ENCODE measurements at places on chromosomes 11 and 22.

DNA sequence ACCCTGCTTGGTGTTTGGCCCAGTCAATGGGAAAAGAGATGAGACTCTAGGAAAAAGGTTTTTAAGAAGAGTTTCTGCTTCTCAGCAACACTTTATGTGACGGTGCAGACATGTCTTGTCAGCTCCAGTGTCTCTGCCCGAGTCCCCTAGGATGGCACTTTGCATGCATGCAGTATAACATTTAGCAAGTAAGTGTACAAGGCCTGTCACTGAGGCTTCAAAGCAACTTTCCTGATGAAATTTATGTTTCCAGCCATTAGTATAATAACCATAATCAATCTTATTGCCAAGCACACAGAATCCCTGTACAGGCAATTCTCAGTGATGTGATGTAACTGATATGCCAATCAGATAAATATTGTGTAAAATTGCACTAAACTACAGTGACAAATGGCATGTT is 248.1 kb upstream of the PLET1 start:
- DNase-seq, result no peak

DNA sequence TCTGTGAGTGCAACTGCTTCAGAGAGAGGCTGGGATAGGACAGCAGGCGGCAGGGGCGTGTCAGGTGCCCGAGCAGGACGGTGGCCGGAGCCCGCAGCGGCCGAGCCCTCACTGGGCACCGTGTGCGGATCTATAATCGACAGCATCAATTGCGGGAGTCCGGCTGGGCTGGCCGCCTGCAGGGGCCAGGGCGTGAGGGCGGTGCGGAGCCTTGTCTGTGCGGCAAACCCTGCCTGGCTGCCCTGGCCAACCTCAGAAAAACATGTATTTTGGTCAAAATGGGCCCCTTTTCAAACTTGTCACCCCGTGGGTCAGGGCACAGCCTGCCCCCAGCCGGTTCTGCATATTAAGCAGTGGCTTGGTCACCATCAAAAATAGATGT is 91.3 kb upstream of the KCNQ1OT1 start:
- DNase-seq, result no peak

DNA sequence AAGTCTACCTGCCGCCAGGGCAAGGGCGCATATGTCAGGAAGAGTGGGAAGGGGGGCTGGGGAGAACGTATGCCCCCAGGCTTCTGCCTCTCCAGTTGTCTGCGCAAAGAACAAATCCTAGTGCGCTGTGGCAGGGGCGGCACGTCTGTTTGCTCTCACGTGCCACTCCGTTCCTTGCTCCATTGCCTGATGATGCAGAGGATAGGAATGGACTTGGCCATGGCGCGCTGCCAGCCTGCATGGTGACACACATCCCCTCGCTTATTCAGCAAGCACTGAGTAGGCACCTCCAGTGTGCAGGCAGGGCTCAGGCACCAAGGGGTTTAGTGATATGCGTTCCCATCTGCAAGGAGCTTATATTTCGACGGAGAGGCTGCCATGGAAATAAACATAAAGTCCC is 45.4 kb upstream of the SLC22A12 start:
- no peak for DNase-seq

- DNase-seq, result no peak
Observed at GRCh38 chr22:45896153-45896951, 80.6 kb downstream of the WNT7B start.

DNA sequence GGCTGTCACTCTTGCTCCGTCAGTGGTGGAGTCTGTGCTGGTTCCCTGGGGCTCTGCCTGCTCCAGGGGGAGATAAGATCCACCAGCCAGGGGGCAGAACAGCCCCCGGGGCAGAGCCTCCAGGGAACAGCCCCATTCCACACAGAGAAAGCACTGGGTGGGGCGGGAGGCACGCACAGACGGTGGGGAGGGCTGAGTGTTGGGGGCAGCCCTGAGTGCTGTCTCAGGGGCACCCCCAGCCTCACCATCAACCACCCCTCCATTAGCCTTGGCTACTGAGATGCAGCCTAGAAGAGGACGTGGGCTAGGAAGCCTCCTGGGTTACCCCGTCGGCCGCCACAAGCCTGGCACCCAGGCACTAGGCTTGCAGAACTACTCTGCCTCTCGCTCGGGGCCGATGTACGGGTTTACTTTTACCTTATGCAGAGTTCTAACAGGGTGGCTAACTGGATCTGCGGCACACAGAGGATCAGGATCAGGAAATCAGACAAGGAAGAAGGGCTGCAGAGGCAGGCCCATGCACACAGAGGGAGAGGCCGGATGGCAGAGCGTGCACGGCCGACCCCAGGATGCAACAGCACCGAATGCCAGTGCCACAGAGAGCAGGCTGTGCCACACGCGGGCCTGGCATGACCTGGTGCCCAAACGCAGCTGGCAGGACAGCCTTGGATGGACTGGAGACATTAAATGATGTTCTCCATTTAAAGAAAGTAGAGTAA is 140.5 kb downstream of the CTTN start:
- no peak for DNase-seq

GRCh38 chr22:43338766-43339345 is 4.3 kb downstream of the SCUBE1 start:
- no peak for DNase-seq

DNA sequence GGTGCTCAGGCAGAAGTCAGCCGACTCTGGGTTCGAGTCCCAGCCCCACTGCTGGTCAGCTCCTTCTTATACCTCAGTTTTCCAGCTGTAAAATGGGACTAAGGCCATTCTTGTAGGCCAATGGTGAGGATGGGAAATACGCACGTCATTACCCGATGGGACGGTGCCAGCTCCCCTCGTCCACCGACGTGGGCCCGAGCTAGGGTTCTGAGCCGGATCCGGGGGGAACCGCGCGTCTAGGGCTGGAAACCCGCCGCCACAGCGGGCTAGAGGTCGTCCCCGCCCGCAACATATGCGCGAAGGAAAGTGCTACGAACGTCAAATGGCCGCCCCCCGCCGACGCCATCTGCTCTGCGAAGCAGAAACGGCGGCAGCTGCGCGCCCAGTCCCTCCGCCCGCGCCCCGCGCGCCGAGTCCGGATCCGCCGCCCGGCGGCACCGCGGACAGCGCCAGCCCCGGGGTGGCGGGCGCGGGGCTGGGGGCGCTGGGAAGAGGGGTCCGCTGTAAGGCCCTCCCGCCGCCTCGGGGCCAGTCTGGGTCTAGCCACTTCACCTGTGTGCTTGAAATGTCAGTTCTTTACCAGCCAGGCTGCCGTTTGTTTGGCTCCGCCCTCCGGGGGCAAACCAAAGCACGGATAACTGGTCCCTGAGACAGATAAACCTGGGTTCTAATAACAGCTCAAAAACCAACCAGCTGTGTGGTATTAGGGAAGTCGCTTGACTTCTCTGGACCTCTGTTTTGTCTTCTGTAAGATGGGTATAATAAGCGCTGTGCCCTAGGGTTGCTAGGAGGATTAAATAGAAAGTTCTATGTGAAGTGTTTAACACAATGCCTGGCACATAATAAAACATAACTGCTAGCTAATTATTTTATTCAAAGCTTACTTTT is 103.5 kb upstream of the RCN1 start:
- no peak for DNase-seq

- DNase-seq, result no peak
Observed at GRCh38 chr11:133047036-133047770, 485.1 kb downstream of the OPCML start.

DNA sequence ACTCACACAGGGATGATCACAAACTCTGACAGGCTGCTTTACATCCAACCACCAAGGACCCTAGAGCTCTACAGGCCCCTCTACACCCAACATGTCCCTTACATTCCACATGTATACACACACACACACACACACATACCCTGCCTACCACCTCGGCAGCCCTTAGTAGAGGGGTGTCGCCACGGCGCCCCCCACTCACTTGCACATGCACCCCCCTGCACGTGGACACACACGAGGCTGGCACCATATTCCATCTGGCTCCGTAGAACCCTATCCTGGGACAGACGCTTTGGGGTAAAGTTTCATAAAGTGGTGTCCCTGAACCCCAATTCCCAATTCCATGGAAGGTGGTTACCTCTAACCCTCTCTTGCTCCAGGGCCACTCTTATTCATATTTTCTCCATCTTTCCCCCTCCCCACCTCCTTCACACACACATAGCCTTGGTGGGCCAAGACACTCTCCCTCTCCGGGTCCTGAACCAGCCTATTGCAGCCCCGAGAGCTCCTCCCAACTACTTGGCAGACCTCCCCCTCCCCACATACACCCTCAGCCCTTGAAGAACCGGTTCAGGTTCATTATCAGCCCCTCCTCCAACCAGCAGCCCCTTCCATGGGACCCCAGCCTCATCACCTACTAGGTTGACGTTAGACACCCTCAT is 809 bp downstream of the PDE2A start:
- no peak for DNase-seq

Data from T-cell (primary cell).